ENCODE measurements at places on chromosomes 2 and 18. TPM values are rescaled to one million over a fixed set of nuclear protein-coding genes. Genes with fewer than 3 reads are reported as not detected.

The ZC3H6 gene
- 2.7 TPM for total RNA-seq

The EVX2 gene
- total RNA-seq: not detected

The FOXI3 gene
- not detected for total RNA-seq

The DLGAP1 gene
- total RNA-seq: 1.5 TPM

The LYG2 gene
- total RNA-seq: not detected

The TMEM237 gene
- total RNA-seq: 14.7 TPM

The SLC23A3 gene
- 0.73 TPM for total RNA-seq

The CYTIP gene
- total RNA-seq: not detected

The PROC gene
- total RNA-seq: not detected

The MAT2A gene
- total RNA-seq: 127 TPM

The RBM44 gene
- 0.37 TPM for total RNA-seq

The PFN4 gene
- 0.78 TPM for total RNA-seq

The BIN1 gene
- total RNA-seq: 88.9 TPM

Data from subcutaneous preadipocyte (primary cell).